Hematopoietic multipotent progenitor cell (in vitro differentiated cells): ENCODE measurements at places on chromosomes 4 and X.

- no peak for DNase-seq
Observed at GRCh38 chr4:33453436-33453835, 2733.3 kb downstream of the PCDH7 start.

DNA sequence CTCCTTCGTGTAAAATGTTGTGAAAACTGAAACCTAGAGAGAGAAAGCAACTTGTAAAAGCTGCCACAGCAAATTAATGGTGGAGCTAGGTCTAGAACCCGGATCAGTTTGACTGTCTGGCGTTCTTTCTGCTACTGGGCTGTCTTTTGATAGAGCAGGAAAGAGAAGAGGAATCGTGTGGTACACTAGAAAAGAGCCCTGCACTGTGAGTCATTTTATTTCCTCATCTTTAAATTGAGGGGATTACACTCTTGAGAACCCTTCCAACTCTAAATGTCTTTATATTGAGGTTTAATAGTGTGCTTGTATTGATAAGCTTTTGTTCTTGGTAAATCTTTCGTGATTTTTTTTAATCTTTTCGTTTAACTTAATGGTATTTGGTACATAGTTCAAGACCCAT lies 4.3 kb downstream of the WDR44 start:
- no peak for DNase-seq

DNA sequence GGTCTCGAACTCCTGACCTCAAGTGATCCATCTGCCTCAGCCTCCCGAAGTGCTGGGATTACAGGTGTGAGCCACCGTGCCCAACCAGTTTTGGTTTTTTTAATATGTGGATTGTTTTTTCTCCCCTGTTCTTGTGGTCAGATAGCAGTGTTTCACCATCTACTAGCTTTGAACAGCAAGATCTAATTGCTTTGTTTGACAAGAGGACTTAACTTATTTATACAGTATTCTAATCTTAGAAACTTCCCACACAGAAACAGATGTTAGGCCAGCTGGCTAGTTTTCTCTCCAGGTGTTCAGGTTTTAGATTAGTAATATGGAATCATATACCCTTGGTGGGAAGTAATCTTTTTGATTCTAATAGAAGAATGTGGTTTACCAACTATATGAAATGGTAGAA lies 12.9 kb downstream of the ING2 start:
- no peak for DNase-seq

- DNase-seq, result no peak
Observed at GRCh38 chr4:186805020-186805820, 81.6 kb upstream of the FAT1 start.

- DNase-seq, result peak; percentile 53
Observed at GRCh38 chrX:2608638-2609430, 82.3 kb upstream of the CD99 start.

DNA sequence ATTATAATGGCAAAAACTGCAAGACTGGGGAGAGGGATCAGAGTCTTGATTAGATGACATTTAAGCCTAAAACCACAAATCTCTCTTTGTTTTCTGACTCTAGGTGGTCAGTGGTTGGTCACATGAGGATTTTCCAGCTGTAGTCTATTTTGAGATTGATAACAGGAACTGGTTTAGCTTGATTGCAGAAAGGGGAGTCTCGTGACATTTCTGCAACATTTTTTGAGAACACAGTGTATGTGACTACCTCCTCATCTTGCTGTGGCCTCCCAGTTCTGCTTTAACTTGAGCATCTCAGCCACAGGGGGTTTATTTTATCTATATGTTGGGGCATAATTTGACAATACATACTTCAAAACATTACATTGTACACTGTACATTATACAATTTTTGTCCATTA lies 726.4 kb upstream of the MAGEB2 start:
- DNase-seq, result no peak

GRCh38 chr4:183561905-183562304 lies 57.0 kb downstream of the ING2 start:
- DNase-seq, result no peak

- no peak for DNase-seq
Observed at GRCh38 chrX:12843668-12844279, 23.1 kb upstream of the TLR7 start.

GRCh38 chr4:5399790-5400421 lies 308.5 kb downstream of the EVC2 start:
- DNase-seq, result no peak

GRCh38 chrX:123673813-123674212 lies 59.0 kb downstream of the THOC2 start:
- no peak for DNase-seq

DNA sequence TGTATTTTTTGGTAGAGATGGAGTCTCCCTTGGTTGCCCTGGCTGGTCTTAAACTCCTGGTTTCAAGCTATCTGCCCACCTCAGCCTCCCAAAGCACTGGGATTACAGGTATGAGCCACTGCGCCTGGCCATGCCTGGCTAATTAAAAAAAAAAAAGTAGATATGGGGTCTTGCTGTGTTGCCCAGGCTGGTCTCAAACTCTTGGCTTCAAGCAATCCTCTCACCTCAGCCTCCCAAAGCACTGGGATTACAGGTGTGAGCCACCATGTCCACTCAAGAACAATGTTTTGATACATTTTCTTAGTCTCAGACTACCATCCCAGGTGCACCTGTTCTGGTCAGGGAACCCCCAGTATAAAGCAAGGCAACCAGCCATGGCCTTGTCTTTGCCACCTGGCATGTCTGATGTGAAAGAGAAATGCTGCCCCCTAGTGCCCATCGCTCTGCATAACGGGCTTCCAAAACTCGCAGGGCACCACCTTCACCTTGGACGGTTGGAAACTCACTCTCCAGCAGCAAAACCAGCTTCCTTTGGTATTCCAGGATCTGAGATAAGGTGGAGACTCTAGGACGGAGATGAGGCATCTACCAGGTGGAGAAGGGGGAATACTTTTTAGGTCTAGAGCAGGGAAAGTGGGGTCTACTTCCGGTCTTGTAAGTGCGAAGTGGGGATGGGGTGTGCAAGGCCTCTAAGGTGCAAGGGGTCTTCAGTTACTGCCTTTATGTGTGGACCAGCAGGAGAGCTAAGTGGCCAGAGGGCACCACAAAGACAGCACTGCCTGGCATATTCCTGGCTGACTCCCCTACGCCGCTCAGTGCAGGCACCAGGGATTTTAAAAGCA lies 47.7 kb upstream of the AFAP1 start:
- DNase-seq, result peak; percentile 77

- no peak for DNase-seq
Observed at GRCh38 chr4:183458005-183458404, 13.6 kb downstream of the CDKN2AIP start.

- DNase-seq, result peak; percentile 94
Observed at GRCh38 chr4:184355111-184355604, 119.2 kb downstream of the IRF2 start.

DNA sequence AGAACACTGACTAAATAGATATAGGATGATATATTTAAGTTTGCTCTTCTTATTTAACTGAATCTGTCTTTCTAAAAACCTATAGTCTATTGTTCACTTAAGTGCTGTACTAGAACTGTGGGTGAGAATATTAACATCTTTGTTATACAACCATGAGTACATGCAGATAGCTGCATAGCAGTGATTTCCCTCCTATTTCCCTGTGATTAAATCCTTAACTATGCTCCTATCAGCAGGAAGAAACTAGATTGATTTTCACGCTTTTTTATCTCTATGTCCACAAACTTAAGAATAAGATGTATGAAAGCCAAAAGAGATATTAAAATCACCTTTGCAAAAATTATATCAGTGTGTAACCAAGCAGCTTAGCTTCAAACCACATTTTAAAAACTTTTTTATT lies 11.3 kb upstream of the UGT2A3 start:
- no peak for DNase-seq

- DNase-seq, result no peak
Observed at GRCh38 chrX:68550193-68550592, 51.3 kb downstream of the YIPF6 start.

DNA sequence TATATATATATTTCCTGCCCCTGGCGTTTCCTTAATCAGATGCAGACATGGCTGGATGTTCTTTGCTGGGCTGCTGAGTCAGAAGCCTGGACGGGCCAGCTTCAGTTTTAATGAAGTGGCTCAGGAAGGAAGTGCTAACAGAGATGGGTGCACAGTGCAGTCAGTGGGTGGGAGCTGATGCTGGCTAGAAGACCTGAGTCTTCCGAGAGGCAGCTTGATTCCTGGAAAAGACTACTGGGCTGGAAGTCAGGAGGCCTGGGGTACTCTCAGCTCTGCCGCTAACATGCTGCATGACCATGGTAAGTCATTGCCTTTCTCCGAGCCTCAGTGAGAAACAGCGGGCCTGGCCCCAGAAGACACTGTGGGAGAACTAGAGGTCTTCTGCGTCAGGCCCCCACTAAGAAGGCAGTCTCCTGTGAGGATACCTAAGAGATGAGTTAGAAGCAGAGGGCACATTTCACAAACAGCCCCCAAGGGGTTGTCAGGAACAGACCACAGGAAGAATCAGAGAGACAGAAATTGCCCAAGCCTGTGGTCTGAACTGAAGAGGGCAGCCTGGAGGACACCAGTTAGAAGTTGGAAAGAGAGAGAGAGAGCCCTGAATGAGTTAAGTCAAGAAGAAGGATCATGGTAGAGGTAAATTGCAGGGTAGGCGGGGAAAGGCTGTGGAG lies 8.3 kb upstream of the CD40LG start:
- DNase-seq, result no peak

GRCh38 chrX:150879855-150880807 lies 18.3 kb downstream of the CD99L2 start:
- no peak for DNase-seq

GRCh38 chrX:81377329-81377728 lies 175.4 kb downstream of the SH3BGRL start:
- peak; percentile 35 for DNase-seq
